Cerebellar nuclear complex (tissue), 1 donor: ENCODE measurements at places on chromosomes 6 and 20.

DNA sequence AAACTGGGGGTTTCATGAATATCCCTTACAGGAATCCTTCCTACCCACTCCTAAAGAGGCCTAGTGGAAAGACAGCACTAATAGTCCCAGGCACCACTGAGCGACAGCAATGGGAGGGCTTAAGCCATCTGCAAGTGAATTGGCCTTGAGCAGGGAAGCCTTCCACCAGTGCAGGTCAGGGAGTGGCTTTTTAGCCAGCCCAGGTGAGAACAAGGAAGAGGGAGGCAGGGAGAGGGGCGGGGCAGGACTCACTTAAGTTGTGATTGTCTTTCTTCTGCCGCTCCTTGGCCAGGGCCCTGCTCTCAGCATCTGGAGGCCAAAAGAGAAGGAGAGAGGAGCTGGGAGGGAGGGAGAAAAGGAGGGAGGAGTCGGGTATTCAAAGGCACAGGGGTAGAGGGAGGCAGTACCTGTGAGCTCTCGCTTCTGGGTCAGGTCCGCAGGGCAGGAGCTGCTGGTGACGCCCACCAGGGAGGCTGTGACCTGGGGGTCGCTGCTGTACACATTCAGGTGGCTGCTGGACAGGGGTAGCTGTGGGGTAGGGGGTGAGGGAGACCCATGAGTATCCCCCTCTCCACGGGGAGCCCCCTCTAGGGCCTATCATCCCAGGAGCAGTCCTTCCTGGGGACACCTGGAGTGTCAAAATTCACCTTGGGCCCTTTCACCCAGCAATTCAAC lies 47.8 kb downstream of the TFEB start:
- no peak for DNase-seq

- DNase-seq = no peak
Measured at GRCh38 chr6:18585032-18585573, 198.0 kb downstream of the RNF144B start.

- no peak for DNase-seq
Measured at GRCh38 chr20:61977419-61977786, 88.3 kb downstream of the TAF4 start.

- no peak for DNase-seq
Measured at GRCh38 chr6:157484181-157484580, 103.2 kb downstream of the ZDHHC14 start.

- DNase-seq = no peak
Measured at GRCh38 chr6:131013495-131013894, 49.5 kb downstream of the EPB41L2 start.

DNA sequence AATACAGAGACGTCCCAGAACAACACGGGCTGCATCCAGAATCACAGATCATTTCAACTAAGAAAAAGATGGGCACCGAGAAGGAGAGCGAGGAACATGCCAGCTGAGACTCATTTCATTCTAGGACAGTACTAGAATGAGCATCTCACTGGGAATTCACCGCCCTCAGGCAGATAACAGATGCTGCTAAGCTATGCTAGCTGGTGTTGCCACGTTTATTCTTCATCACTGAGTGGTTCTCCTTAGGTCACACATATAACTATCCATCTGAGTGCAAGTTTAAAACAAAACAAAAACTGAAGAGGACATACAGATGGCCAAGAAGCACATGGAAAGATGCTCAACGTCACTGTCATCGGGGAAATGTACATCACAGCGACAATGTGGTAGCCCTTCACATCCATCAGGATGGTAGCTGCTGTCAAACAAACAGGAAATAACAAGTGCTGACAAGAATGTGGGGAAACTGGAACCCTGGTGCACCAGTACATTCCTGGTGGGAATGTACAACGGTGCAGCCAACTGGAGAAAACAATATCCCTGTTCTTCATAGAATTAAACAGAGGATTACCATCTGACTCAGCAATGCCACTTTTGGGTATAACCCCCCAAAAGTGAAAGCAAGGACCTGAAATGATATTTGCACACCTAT lies 97.6 kb downstream of the SLC22A23 start:
- DNase-seq = no peak

DNA sequence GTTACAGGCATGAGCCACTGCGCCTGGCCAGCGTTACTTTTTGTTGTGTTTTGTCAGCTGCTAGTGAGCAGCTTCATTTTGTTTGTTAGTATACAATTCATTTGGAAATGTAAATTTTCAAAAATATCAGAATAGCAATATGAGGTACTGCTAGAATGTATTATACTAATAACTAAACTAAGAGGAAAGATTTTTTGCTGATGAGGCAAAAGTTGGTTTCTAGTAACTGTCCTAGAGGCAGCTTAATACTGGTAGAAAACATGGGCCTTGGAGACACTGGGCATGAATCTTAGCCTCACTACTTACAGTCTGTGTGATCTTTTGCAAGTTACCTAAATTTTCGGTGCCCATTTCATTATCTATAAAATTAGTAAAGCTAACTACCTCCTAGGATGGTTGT lies 24.1 kb downstream of the TTK start:
- no peak for DNase-seq

DNA sequence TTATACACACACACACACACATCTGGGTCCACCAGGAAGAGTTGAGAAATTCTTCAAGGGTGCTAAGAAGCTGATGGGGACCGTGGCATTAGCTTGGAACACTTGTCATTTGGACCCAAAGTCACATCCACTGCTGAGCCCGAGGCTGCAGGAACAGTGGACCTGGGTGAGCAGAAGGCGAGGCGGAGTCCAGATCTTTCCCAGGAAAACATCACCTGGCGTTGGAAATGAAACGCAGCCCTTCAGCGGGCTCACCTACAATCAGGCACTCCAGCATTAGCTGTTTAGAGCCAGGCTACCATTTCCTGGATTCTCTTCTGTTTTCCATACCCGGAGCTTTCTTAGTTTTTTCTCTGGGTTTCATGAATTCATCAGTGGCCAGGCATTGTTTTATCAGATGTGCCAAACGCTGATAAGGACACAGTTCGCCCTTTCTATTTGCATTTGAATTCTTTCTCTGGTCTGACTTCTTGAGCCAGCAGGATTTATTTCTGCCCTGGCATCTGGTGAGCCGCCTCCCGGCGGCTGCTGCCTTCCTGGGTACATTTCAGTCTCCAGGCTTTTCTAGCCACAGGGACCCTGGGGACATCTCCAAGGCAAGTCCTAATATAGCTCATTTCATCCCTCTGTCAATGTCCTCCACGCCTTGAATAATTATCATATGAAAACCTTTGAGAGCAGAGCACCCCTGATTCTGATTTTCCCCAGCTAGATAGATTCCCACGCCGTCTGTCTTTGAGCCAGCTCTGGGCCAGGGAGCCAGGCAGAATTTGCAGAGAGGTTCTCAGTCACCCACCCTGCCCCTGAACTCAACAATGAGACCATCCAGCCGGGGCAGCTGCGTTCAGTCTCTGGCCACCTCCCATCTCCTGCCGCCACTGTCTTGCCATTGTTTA lies 170.9 kb downstream of the TTLL2 start:
- no peak for DNase-seq
